CD4-positive, alpha-beta T cell treated with Interleukin-2 at 100 ng/mL for 4 hours (primary cell): ENCODE measurements at places on chromosomes 12 and 14.

- DNase-seq, result no peak
Measured at GRCh38 chr12:73726881-73727280, 810.8 kb upstream of the ATXN7L3B start.

- no peak for DNase-seq
Measured at GRCh38 chr14:22297376-22297775, 291.6 kb downstream of the DAD1 start.

GRCh38 chr14:43855556-43855955 lies 651.5 kb downstream of the FSCB start:
- no peak for DNase-seq

DNA sequence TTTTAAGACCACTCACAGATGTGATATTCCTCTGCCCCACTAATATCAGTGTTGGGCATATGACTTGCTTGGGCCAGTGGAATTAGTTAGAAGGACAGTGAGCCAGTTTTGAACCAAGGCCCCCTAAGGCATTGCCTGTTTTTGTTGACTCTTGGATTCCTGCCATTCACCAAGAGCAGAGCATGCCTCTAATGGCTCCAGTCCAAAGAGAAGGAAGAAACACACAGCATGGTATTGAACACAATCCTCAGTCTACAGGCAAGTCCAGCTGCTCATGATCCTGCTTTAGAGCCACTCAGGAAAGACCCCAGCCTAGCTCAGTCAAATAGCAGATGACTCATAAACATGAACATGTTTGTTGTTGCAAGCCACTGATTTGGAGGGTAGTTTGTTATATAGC lies 1201.5 kb downstream of the BCL11B start:
- no peak for DNase-seq

DNA sequence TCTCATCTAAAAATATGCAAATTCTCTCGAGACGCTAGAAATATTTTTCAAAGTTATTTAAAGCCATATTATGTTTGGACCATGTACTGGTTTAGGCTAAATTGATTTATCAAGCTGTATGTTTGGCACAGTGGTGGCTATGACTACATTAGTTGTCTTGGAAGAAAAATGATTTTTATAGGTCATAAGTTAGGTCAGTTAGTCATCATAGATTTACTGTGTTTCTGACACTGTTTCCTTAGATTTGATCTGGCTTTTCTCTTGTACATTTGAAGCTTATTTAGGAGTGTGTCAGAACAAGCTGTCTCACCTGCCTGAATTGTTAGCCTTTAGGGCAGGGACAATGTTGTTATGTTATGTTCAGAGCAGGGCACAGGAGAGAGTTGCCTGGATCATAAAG lies 161.1 kb upstream of the FBXO33 start:
- DNase-seq, result no peak

DNA sequence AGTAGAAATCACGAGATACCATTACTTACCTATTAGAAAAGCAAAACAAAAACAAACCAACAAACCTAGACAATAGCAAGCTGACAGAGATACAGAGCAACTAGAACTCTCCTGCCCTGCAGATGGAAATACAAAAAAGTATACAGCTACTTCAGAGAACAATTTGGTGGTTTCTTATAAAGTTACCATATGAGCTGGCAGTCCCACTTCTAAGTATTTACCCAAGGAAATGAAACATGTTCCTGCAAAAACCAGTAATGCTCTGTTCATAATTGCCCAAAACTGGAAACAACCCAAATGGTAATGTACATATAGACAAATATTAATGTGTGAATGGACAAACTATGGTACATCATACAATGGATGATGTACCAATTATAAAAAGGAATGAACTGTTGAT lies 31.7 kb downstream of the FUT8 start:
- DNase-seq, result no peak

GRCh38 chr12:3042826-3043225 lies 34.4 kb upstream of the TSPAN9 start:
- no peak for DNase-seq
